T-helper 22 cell (primary cell): ENCODE measurements at places on chromosomes 7 and 10.
A peak's percentile ranks its signal among the peaks of the same experiment; 100 is the strongest.

DNA sequence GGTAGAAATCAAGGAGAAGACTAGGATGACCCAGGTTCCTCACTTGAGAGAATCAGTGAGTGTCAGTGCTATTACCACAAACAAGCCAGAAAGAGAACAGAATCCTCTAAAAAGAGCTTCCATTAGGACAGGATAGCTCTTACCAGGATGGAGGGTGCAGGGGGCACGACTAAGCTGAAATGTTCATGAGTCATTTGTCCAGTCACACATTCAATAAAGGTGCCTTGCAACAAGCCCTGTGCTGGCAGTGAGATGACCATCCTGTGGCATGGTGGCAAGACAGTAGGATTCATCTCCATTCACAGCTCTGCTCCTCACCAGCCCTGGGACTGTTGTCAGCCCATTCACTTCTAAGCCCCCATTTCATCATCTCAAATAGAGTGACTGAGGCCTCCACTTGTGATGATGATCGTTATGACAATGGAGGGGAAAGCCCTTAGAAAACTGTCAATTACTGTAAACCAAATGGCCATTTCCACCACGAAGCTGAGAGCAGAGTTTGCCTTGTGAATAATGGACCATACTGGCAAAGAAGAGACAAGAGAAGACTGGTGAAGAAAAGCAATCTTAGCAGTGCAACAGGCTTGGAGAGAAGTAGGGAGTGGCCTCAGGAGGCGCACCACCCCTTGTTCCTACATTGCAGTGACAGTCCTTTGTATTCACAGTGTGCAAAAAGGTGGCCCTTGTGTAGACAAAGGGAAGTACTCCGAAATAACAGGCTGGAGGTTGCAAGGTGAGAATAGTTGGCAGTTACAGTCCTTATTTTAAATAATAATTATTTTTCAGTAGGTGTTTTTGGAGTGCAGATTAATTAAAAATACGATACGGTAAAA is 9.0 kb upstream of the WIPF3 start:
- no peak for DNase-seq

DNA sequence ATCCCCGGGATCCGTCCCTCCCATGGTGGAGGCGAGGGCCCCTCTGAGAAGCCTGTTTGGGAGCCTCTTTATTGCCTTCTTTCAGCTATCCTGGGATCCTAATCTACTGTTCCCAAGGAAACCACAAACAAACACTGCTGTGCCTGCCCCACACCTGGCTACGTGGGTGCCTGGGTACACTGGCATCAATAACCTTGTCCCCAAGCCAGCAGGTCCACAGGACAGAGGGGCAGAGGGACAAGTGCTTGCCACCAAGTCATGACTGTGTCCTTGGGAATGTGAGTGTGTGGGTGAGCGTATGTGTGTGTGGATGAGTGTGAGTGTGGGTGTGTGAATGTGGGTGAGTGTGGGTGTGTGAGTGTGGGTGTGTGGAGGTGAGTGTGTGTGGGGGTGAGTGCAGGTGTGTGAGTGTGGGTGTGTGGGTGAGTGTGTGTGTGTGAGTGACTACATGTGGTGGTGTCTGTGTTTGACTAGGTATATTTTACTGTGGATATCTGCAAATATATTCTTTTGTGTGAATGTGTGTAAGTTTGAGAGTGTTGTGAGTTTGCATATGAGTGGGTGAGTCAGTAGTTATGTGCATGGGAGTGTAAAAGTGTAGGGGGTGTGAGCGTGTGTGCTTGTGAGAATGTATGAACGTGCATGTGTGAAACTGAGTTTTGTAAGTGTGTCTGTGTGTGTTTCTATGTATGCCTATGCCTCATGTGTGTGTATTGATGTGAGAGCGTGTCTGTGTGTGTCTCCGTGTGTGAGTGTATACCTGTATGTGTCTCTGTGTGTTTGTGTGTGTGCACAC is 96.1 kb downstream of the TNS3 start:
- no peak for DNase-seq

- no peak for DNase-seq
These were observed 102.6 kb downstream of the CPXM2 start for GRCh38 chr10:123788981-123789380.

- peak; percentile 13 for DNase-seq
These were observed 101.6 kb downstream of the CCSER2 start for GRCh38 chr10:84429926-84430520.

GRCh38 chr7:30175180-30175579 is 40.4 kb downstream of the MTURN start:
- DNase-seq, result no peak

GRCh38 chr10:35020481-35020880 is 69.7 kb downstream of the CUL2 start:
- DNase-seq, result no peak

DNA sequence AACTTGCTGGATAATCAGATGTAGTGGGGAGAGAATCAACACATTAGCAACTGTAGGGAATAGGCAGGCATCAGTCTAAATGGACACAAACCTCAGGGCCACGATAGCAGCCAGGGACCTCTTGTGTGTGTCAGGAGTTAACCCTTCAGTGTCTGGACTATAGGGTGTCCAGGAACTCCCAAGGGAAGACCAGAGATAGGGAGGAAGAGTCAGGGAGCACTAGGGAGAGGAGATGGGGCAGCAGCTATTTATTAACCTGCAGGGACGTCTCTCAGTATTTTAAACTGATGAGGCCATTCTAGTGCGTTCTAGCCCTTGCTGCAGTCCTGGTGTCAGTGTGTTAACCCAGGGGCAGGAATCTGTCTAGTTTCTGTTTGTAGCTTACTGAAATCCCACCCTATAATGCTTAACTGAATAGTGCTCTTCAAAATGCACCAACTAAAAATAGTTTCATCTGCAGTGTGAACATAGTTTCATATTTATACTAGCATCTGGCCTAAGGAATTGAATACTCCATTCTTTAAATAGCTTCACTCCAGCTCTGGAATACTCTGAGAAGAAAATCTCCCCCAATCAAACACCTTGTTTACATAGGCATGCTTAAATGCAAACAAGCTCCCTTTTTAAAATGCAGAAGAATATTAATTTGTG is 62.7 kb downstream of the ARID5B start:
- no peak for DNase-seq

GRCh38 chr10:97740613-97741012 is 3.7 kb downstream of the ZFYVE27 start:
- DNase-seq, result no peak

- DNase-seq, result no peak
These were observed 79.9 kb downstream of the ZRANB1 start for GRCh38 chr10:125021686-125022344.

DNA sequence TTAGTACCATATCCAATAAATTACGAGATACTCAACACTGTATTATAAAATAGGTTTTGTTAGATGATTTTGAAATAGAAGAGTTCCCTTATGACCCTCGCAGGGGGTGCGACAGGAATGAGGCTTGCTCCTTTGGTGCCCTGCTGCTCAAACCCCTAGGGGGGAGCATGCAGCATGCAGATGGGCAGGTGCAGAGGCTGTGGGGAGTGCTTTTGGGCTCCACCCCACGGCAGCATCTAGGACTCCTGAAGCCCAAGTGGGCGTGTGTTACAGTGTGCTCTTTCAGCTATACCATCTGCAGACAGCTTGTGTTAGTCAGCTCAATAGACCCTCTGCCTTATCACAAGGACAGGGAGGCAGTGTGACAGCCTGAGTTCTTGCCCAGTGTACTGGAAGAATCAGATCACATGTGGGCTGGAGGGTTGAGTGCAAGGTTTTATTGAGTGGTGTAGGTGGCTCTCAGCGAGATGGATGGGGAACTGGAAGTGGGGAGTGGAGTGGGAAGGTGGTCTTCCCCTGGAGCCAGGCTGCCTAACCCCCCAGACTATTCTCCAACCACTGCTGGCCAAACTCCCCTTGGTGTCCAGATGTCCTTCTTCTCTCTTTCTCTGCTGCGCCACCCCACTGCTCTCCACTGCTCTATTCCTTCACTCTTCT is 3.1 kb upstream of the MRC1 start:
- DNase-seq, result no peak

DNA sequence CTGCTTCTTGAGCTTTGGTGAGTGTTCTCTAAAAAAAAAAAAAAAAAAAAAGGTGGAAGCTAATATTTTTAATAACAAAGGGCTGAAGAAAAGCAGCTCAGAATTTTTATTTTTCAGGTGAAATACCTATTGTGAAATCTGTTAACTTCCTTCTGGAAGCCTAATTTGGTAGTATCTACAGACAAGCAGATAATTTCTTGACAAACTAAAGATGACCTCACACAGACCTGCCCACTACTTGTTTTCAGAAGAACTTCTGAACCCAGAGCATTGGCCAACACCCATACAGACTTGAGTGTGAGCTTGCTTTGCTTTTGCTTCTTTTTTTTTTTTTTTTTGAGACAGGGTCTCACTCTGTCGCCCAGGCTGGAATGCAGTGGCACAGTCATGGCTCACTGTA is 31.2 kb downstream of the LRRC4 start:
- DNase-seq, result no peak

DNA sequence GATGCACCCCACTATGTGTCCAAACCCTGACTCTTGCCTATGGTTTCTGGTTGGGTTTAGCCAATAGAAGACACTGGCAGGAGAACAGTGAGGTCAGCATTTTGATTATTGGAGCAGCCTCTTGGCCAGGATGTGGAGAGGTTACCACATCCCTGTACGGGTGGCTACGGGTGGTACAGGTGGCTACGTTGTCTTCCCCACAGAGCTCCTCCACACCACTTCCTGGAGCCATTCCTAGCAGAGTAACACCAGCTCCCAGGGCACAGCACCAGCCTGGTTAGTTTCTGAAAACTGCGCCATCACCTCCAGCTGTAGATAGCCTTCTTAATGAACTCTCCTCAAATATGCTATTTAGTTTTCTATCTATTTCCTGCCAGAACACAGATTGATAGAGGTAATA is 445.2 kb downstream of the INHBA start:
- DNase-seq, result no peak

- DNase-seq, result no peak
These were observed 213.7 kb downstream of the ELMO1 start for GRCh38 chr7:37234928-37235327.

DNA sequence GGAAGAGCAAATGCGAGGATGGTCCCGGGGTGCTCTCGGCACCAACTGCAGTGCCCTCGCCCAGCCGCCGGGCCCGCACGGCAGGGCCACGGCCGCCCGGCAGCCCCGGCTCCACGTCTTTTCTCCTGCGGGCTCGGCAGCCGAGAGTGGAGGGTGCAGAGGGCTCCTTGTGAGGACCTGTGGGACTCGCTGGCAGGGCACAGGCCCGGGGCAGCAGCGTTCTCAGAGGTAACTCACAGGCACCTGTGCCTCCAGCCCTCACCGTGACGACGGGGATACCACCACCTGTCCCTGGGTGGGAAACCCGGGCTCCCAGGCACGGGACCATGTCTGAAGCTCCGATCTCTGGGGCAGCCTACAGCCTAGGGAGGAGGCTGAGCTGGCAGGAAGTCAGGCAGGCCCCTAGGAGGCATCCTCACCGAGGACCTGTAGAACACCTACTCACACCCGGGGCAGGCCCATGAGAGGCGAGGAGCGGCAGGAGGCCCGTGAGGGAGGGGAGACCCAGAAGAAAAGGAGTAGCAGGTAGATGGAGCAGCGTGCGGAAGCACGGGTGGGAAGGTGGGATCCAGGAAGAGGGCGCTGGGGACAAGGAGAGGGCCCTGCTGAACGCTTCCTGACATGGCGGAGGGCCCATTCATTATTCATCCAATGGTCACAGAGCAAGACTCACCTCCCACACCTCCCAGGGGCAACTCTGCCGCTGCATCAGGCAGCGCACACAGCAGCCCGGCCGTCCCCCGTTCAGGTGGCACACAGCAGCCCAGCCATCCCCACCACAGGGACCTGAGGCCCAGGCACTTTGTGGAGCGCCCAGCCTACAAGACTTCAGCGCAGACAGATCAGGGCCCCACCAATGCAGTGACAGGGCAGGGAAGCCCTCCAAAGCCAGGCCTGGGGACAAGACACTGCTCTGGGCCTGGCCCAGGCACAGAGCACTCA is 244.9 kb downstream of the MAD1L1 start:
- DNase-seq, result no peak

DNA sequence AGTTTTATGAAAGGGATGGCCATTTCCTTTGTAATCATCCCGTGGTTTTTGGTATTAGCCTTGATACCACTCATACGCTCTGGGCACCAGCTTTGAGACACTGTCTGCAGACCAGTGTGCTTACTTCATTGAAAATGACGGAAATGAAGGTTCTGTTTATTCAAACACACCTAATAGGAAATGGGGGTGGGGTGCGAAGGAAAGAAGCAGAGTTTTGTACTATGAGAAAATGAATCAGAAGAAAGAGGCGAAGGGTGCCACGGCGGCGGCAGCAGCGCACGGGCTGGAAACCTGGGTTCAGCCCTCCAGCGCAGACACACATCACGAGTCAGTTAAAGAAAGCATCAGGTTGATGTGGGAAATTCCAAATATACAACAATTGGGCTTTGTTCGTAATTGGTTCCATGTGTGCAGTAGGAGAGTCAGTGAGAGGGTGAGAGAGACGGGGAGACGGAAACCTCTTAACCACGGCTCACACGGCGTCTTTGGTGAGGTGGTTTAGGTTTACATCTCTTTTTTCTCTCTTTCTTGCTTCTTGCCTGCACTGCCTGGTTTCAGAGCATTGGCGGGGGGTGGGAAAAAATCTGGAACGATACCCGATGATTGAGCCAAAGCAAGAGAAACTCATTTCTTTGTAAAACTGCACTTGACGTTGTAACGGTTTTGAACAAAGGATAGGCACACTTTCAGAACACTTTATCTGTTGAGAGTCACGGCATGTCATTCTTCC is 321.2 kb downstream of the FRMD4A start:
- DNase-seq, result peak; percentile 55

DNA sequence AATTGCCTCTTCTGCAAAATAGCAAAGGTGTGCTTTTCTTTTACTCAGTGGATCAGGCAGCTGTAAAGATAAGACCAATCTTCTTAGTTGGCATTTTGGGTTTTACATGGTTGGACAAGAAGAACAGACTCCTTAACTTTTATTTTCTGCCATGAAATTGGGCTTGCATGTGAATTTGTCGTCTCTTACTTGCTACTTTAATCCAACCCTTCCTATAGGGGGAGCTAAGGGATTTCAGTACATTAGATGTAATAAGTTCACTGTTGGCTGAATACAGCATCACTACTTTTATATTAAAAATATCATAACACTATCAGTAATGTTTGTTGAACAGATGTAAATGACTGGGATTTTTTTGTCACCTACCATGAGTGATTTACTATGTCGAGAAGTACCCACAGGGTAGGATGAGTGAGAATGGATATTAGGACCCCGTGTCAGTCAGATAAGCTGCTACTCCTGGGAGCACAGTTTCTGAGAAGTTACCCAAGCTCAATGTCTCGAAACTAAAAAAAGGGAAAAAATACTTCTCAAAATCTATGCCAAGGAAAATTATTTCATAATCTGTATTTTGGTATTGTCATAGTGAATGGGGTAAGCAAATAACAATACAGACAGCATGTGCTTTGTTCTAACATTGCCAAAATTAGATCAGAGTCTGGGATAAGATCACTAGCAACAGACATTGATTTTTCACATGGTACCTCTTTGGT is 127.4 kb upstream of the AGR3 start:
- DNase-seq, result no peak

GRCh38 chr7:11261470-11261869 is 287.8 kb downstream of the PHF14 start:
- DNase-seq, result no peak
